ENCODE measurements at places on chromosomes 7 and 10.

- DNase-seq, result no peak
These were observed 30.3 kb upstream of the HERPUD2 start for GRCh38 chr7:35725280-35725680.

DNA sequence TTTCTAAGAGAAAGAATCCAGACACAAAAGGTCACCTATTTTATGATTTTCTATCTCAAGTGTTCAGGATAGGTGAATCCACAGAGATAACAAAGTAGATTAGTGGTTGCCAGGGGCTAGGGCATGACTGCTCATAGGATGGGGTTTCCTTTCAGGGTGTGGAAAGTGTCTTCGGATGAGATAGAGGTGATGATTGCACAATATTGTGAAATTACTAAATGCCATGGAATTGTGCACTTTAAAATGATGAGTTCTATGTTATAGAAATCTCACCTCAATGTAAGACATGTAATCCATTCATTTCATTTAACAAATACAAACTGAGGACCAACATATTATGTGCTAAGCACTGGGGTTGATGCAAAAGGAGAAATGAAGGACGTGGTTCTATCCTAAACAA lies 76.4 kb upstream of the GALNT17 start:
- no peak for DNase-seq

GRCh38 chr7:85068799-85069198 lies 118.1 kb downstream of the SEMA3D start:
- DNase-seq, result no peak

DNA sequence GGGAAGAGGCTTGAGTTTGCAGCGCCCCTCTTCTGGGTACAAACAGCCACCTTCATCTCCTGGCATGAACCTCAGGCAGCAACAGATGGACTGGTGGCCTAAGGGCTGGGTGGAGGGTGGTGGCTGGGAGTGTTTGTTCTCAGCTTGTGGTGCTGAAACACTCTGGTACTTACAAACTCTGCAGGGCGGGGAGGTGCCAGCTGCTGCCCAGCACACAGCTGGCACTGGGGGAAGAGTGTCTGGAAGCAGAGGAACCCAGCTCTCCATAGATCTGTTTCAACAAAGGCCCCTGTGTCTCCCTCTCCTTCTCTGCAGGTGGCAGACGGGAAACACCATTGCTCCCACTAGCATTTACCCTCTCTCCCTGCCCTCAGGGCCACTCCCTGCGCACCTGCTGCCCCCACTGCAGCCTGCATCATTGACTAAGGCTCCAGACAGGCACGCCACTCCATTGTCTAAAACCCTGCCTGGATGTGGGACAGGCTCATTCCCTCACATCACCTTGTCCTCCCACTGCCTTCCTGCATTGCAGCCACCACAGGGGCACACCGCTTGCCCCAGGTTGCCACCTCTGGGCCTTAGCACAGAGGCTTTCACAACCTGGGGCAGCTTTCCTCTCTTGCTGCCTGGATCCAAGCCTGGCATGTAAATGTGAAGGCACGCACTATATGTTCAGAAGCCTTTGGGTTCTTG lies 6.5 kb downstream of the ARHGAP22 start:
- no peak for DNase-seq

DNA sequence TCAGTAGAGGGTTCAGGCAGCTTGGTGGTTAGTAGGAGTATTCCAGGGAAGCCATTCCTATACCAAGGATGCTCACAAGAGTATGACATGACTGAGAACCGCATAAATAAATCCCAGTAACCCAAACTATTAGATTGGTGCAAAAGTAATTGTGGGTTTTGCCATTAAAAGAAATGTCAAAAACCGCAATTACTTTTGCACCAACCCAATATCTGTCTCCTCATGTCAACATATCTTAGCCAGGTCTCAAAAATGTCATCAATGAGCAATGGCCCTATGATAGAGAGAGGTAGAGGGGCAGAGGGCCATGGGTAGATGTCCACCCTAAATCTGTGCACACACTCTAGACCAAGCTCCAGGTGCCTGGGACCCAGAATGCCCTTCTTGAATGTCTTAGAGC lies 23.6 kb downstream of the NEUROD6 start:
- DNase-seq, result no peak

DNA sequence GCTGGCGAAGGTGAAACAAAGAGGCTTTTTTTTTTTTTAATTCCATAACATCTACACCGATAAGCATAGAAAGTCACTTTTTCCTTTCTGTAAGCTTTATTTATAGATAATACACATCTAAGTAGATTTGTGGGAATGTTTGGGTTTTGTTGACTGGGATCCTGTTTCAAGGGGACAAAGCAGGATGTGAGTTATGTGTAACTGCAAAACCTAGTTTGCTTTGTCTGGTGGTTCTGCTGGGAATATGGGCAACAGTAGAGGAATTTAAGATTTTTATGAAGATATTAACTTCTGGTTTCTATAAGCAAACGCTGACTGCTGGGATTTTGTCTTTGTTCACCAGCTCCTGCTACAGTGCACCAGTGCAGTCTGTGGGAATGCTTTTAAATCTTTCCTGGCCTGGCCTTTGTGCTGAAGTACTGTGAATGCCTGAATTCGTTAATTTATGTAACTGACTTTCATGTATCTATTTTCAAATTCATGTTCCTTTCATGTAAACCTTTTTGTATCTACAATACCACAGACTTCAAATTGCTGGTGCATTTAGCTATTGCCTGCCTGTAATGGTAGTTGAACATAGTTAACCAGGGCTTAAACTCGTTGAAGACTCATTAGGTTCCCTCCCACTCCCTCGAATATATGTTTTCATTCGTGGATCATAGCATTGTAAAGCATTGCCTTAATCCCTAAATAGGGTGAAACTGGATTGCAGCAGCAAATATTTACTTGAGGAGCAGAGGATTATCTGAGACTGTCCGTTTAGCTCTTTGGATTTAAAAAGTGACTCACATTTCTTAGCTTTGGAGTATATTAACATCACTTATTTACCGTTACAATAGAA lies 1.5 kb downstream of the KLHL7 start:
- DNase-seq, result no peak

GRCh38 chr10:89888321-89889070 lies 187.1 kb downstream of the KIF20B start:
- DNase-seq, result no peak

GRCh38 chr7:7176406-7177043 lies 5.8 kb upstream of the C1GALT1 start:
- no peak for DNase-seq

- no peak for DNase-seq
These were observed 146.3 kb downstream of the NXPH1 start for GRCh38 chr7:8579661-8580194.

DNA sequence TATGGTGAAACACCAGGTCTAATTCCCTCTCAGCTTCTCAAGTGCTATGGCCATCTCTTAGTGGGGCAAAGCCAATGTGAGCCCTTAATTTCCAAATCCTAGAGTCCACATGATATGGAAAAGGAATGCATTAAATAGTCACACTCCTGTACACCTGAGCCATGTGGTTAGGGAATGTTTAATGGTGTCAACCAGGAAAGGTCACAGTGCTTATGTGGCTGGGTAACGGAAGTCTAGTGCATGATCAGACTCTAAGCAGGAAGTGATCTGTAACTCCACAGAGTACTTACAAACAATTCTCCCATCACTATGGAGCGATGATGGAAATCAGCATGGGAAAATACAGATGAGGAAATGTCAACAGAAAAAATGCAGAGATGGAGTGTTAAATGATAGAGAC lies 148.8 kb downstream of the MAGI2 start:
- no peak for DNase-seq

DNA sequence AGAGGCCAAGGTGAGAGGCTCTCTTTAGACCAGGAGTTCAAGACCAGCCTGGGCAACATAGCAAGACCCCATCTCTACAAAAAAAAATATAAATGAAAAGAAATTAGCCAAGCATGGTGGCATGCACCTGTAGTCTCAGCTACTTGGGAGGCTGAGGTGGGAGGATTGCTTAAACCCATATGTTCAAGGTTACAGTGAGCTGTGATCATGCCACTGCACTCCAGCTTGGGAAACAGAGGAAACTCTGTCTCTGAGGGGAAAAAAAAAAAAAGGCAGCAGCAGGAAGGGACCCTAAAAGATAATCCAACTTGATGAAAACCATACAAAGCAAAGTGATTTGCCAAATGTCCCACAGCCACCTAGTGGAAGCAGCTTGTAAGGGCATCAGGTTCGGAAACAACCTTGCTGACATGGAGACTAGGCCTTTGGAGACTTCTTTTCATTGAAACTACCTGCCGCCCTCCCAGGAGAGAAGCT lies 15.6 kb upstream of the PBLD start:
- peak; percentile 57 for DNase-seq

- no peak for DNase-seq
These were observed 140.7 kb upstream of the ANKRD1 start for GRCh38 chr10:91061608-91062007.

DNA sequence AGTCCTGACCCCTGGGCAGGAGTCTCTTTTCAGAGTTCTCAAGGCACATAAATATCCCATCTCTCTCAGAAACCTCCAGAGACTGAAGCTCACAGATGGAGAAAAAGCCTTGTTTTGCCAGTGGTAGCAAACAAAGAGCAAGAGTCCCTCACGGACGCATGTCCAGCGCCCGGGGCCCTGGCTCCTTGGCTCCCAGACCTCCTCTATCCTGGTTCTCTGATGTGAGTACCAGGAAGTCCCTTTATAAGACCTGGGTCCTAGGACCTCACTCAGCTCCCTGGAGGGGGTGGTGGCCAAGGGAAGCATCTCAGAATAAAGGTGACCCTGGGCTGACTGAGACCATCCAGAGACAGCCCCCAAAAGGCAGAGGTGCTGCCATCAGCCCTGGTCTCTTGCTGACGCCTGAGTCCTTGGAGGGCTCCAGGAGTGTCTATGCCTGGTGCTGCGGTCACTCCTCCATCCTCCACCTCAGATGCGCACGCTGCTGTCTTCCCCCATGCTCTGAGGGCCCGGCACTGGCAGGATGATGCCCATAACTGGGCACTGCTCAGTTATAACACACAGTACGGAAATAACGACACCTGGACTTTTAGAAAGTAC lies 221.5 kb downstream of the TNS3 start:
- no peak for DNase-seq

GRCh38 chr7:74355091-74355490 lies 65.9 kb downstream of the CLIP2 start:
- DNase-seq, result no peak
